ENCODE measurements at places on chromosomes 3 and 15.

GRCh38 chr3:189778340-189778950 is 147.3 kb downstream of the TP63 start:
- DNase-seq, result no peak

- DNase-seq, result no peak
Observed at GRCh38 chr3:163306405-163306804, 1771.9 kb downstream of the SI start.

GRCh38 chr15:71775856-71776255 is 34.5 kb upstream of the NR2E3 start:
- DNase-seq, result no peak

DNA sequence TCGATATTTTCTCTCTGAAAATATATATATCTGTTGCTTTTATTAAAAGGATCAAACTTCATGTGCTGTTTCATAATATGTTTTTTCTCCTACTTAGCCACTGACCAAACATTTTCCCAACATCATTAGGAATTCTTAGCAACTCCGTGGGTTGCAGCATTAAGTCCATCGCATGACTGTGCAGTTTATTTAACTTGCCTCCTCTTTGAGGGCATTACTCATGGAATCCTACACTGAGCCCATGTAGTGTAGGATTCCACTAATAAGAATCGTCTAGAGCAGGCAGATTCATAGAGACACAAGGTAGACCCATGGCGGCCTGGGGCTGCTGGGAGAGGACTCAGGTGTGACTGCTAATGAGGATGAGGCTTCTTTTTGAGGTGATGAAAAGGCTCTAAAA is 49.3 kb downstream of the CMTM6 start:
- no peak for DNase-seq

- DNase-seq, result no peak
Observed at GRCh38 chr3:115804200-115804599, 180.9 kb downstream of the GAP43 start.

DNA sequence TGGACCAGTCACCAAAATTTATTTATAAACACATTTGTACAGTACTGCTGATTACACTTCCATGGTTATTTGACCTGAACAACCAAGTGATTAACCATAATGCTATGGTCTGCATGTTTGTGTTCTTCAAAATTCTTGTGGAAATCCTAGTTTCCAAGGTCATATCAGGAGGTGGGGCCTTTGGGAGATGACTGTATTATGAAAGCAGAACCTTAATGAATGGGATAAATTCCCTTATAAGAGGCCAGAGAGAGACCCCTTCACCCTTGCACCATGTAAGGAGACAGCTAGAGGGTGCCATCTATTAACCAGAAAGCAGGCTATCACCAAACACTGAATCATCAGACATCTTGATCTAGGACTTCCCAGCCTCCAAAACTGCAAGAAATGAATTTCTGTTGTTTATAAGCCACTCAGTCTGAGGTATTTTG is 1.9 kb downstream of the SCAPER start:
- DNase-seq, result no peak

DNA sequence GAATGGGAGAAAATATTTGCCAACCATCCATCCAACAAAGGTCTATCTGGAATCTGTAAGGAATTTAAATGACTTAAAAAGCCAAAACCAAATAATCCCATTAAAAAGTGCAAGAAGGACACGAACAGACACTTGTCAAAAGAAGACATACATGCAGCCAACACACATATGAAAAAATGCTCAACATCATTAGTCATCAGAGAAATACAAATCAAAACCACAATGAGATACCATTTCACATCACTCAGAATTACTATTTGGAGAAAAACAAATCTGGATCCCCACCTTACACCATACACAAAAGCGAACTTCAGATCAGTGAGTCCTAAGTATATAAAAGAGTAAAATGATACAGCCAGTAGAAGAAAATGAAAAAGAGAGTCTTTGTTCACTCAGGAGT is 58.6 kb upstream of the MNS1 start:
- DNase-seq, result no peak

- DNase-seq, result no peak
Observed at GRCh38 chr3:60301142-60301541, 950.1 kb downstream of the FHIT start.

DNA sequence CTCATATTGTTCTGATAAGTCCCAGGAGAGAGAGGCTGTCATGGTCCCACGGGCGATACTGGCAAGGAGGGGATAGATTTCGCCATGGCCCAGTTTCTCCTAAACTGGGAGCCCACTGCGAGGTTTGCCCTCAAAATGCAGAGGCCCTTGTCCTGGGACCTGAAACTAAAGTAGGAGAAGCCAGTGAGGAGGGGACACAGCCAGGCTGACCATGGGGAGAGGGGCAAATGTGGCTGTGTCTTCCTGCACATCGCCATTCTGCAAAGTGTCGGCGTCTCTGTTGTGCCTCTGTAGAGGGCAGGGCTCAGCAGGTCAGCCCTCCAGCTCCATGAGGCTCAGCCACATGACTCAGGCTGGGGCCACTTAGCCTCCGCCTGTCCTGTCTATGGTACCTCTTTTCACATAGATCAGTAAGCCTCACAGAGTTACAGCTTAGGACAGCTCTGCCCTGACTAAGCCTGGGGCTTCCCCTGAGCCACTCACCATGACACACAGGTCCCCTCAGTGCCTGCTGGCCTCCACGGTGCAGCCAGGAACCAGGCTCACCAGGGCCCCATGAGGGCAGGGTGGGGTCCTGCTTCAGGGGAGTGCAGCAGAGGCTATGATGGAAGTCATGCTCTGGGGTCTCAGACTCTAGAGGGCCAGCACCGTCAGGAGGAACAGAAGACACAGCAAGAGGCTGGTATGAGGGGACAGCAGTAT is 28.6 kb upstream of the PLXNA1 start:
- no peak for DNase-seq

- no peak for DNase-seq
Observed at GRCh38 chr3:60812502-60812901, 438.8 kb downstream of the FHIT start.

GRCh38 chr15:83775738-83776137 is 121.8 kb downstream of the ADAMTSL3 start:
- no peak for DNase-seq

GRCh38 chr3:182331341-182331740 is 462.0 kb upstream of the ATP11B start:
- no peak for DNase-seq

DNA sequence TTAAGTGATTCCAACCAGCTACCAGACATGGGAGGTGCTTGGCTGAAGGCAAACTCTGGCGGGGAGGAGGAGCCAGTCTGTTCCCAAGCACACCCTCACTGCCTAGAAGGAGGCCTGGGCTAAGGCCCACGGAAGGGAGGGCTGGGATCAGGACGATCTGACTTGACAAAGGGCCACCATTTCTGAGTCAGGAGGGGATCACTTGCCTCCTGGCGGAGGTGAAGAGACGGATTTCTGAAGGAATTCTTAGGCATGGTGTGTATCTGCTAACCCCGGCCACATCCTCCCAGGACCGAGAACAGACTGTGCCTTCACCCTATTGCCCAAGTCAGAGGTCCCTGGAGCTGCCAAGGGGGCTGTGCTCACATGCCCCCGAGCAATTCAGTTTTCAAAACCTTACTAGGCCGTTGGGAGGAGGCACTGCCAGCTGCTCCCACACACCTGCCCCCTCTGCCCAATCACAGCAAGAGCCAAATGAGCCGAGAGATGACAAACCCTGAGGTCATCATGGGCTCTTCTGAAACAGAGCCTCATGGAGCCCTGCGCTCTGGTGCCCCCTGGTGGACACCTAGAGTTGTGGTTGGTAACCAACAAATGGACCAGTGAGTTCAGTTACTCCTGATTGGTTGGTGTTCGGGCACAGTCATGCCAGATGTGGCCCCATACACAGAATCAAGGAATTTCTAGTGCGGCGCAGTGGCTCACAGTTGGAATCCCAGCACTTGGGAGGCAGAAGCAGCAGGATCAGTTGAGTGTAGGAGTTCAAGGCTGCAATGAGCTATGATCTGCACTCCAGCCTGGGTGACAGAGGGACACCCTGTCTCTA is 6.5 kb upstream of the TNK2 start:
- peak; percentile 94 for DNase-seq

All from stimulated activated CD8-positive, alpha-beta memory T cell treated with anti-CD3 and anti-CD28 coated beads, Interleukin-15, amount 100 ng/mL, for 24 hours (primary cell).